ENCODE measurements at places on chromosomes 4 and X. TPM values are rescaled to one million over a fixed set of nuclear protein-coding genes. Genes with fewer than 3 reads are reported as not detected.

The MAGEC2 gene
- not detected for total RNA-seq

DNA sequence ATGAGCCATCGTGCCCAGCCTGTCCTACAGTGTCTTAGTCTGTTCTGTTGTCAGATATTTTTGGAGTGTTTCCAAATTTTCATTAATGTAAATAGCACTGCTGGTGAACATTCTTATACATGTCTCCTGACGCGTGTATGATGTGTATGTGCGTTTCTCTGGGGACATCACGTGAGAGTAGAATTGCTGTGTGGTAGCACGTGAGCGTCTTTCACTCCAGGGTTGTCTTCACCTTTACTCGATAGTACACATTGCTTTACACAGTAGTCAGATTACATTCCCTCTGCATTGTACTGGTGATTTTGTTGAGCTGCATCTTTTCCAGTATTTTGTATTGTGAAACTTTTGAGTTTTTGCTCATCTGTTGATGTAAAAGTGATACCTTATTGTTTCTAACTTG is 60.0 kb downstream of the ARHGAP10 start:
- no peak overlapping the region for H3K4me3 ChIP-seq
- DNase-seq: no peak
- H3K36me3 ChIP-seq: no peaks in the 10 kb centered on the region

The SMIM9 gene
- not detected for total RNA-seq

DNA sequence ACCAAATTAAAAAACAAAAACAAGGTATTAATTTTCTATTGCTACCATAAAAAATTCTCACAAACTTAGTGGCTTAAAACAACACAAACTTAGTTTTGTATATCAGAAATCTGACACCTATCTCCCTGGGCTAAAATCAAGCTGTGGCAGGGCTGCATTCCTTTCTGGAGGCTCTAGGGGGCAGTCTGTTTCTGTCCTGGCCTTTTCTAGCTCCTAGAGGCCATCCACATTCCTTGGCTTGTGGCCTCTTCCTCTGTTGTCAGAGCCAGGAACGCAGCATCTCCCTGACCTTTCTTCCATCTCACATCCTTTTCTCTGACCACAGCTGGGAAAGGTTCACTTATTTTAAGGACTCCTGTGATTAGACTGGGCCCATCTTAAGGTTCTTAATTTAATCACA is 38.9 kb upstream of the TLR2 start:
- H3K27me3 ChIP-seq: no peaks in the 10 kb centered on the region
- no peaks in the 10 kb centered on the region for H3K4me1 ChIP-seq
- no peak overlapping the region for H3K27ac ChIP-seq

The TSPYL2 gene
- total RNA-seq: 90.9 TPM

The IL2RG gene
- total RNA-seq: 1.1 TPM

- H3K36me3 ChIP-seq: no peaks in the 10 kb centered on the region
- no peaks in the 10 kb centered on the region for H3K4me1 ChIP-seq
- DNase-seq: no peak
- no peak overlapping the region for H3K27ac ChIP-seq
Observed at GRCh38 chrX:12657881-12658280, 133.3 kb upstream of the PRPS2 start.

The NAP1L3 gene
- total RNA-seq: 3.1 TPM

DNA sequence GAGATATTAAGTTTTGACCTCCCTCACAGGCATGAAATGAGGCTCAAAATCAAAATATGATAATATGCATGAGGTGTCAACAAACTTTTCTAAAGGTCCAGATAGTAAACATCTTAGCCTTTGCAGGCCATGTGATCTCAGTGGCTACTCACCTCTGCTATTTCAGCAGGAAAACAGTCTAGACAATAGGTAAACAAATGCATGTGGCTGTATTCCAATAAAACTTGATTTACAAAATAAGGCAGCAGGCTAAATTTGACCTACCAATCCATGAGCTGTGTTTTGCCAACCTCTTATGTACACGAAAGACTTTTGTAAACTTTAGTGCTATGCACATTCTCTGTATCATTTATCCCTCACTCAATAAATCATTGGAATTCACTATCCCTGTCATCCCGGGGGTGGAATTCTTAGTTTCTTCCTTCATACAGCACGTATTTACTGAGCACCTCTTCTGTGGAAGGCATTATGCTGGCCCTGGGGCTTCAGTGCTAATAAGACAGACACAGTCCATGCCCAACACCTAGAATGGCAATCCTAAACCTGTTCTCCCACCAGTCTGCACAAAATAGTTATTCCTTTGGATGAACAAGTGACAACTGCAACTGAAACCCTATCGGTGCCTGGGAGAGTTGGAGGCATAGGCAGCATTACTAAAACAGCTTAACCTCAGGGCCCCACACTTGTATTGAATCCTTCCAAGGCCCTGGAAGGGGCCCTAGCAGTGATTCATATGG is 19.9 kb downstream of the MAGEB17 start:
- peaks cover 5% of the 10 kb centered on the region for H3K4me1 ChIP-seq
- H3K36me3 ChIP-seq: no peaks in the 10 kb centered on the region
- no peak overlapping the region for H3K27ac ChIP-seq
- DNase-seq: no peak
- no peaks in the 10 kb centered on the region for H3K27me3 ChIP-seq
- no peak overlapping the region for H3K4me3 ChIP-seq

The BMP2K gene
- 46.9 TPM for total RNA-seq

DNA sequence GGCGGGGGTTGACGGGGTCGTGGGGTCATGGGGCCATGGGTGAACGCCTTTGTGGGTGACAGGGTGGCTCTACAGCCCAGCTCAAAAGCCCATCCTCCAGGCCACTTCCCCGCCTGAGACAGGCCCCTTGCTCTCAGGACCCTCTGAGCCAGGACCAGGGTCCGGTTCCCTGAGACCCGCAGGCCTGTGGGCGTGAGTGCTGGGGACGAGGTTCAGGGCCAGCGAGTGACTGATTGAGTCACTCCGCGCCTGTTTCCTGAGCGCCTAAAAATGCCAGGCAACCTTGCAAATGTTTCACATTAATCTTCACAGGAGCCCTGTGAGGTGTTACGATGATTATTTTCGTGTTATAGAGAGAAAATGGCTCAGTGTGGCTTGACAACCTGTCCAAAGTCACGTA is 97.8 kb downstream of the ZNF674 start:
- H3K27ac ChIP-seq: peak overlapping the region; percentile 83
- H3K36me3 ChIP-seq: peaks cover 18% of the 10 kb centered on the region
- no peaks in the 10 kb centered on the region for H3K27me3 ChIP-seq
- peak overlapping the region; percentile 69 for H3K4me3 ChIP-seq

DNA sequence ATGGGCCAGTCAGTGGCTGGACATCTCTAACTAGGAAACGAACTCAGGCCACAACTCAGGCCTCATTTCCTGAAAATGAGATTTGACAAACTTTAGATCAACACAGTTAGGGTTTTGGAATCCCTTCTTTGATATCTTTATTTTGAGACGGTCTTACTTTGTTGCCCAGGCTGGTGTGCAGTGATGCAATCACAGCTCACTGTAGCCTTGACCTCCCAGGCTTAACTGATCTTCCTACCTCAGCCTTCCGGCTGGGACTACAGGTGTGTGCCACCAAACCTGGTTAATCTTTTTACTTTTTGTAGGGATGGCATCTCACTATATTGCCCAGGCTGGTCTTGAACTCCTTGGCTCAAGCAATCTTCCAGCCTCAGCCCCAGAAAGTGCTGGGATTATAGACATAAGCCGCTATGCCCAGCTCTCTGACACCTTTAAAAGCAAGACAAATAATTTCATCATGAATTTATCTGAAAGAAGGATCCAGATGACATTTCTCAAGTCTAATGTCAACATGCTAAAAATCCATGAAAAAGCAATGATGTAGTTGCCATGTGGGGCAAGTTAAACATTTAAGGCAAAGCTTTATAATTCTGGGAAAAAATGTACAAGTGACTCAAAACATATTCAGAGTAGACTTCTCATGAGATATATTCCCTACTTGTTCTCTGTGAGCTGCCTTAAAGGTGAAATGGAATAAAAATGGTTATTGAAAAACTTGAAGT is 89.1 kb upstream of the CBR4 start:
- peaks cover 23% of the 10 kb centered on the region for H3K4me1 ChIP-seq
- peak overlapping the region; percentile 32 for H3K27ac ChIP-seq
- no peaks in the 10 kb centered on the region for H3K36me3 ChIP-seq
- no peak overlapping the region for H3K4me3 ChIP-seq

- no peaks in the 10 kb centered on the region for H3K27me3 ChIP-seq
- H3K27ac ChIP-seq: peak overlapping the region; percentile 34
- no peak overlapping the region for H3K4me3 ChIP-seq
Observed at GRCh38 chr4:128844931-128845330, 35.4 kb downstream of the JADE1 start.

- no peak overlapping the region for H3K27ac ChIP-seq
- no peaks in the 10 kb centered on the region for H3K36me3 ChIP-seq
- H3K4me1 ChIP-seq: no peaks in the 10 kb centered on the region
- no peak for DNase-seq
Observed at GRCh38 chr4:20109391-20109790, 142.3 kb upstream of the SLIT2 start.

GRCh38 chrX:49147282-49147681 is 15.3 kb upstream of the MAGIX start:
- no peaks in the 10 kb centered on the region for H3K4me1 ChIP-seq
- H3K4me3 ChIP-seq: no peak overlapping the region
- H3K27me3 ChIP-seq: no peaks in the 10 kb centered on the region
- H3K36me3 ChIP-seq: no peaks in the 10 kb centered on the region
- no peak overlapping the region for H3K27ac ChIP-seq
- DNase-seq: no peak

DNA sequence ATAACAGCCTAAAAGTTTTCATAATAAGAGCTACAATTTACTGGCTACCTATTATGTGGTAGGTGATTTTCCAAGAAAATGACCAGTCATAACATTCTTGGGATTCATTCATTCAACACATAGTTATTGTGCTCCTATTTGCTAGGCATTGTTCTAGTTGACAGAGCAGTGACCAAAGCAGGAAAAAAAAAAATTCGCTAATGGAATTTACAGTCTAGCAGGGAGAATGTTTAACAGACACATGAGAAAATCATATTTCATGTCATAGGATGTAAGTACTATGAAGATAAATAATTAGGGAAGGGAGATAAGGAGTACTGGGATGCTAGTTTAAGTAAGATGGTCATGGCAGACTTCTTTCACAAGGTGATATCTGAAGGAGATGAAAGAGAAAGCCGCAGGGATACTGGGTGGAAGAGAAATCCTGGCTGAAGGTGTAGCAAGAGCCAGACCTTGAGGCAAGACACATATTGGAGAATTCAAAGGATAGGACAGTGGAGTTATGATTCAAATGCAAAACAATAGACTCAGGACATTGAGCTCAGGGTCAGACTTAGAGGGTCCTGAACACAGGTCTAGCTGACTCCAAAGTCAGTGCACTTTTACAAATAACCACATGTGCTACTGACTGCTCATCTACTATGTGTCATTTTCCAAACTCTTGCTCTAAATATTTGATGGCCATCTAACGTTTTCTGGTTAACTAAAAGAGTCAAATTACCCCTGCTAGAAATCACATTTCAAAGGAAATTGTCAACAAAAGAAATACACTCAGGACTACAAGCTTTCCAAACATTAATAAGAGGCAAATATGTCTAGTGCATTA is 20.4 kb downstream of the SPCS3 start:
- no peak for DNase-seq
- H3K36me3 ChIP-seq: no peaks in the 10 kb centered on the region
- H3K4me1 ChIP-seq: peaks cover 17% of the 10 kb centered on the region
- no peak overlapping the region for H3K4me3 ChIP-seq
- no peak overlapping the region for H3K27ac ChIP-seq

GRCh38 chr4:37594099-37594498 is 92.1 kb downstream of the RELL1 start:
- no peaks in the 10 kb centered on the region for H3K36me3 ChIP-seq
- no peak overlapping the region for H3K4me3 ChIP-seq
- no peaks in the 10 kb centered on the region for H3K27me3 ChIP-seq
- no peaks in the 10 kb centered on the region for H3K4me1 ChIP-seq
- DNase-seq: no peak

DNA sequence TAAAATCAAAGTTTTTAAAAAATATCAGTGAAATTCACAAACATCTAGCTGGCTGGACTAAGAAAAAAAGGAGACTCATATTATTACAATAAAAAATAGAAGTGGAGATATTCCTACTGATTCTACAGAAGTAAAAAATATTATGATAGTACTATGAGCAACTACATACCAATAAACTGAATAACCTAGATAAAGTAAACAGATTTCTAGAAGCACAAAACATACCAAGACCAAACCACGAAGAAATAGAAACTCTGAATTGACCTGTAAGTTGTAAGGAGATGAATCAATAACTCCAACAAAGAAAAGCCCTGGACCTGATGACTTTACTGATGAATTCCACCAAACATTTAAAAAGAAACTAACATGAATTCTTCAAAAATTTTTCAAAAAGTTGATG is 867.3 kb downstream of the PCDH18 start:
- no peak overlapping the region for H3K27ac ChIP-seq
- no peak overlapping the region for H3K4me3 ChIP-seq
- DNase-seq: no peak
- no peaks in the 10 kb centered on the region for H3K27me3 ChIP-seq
- no peaks in the 10 kb centered on the region for H3K4me1 ChIP-seq
- H3K36me3 ChIP-seq: no peaks in the 10 kb centered on the region

The MEPE gene
- not detected for total RNA-seq

DNA sequence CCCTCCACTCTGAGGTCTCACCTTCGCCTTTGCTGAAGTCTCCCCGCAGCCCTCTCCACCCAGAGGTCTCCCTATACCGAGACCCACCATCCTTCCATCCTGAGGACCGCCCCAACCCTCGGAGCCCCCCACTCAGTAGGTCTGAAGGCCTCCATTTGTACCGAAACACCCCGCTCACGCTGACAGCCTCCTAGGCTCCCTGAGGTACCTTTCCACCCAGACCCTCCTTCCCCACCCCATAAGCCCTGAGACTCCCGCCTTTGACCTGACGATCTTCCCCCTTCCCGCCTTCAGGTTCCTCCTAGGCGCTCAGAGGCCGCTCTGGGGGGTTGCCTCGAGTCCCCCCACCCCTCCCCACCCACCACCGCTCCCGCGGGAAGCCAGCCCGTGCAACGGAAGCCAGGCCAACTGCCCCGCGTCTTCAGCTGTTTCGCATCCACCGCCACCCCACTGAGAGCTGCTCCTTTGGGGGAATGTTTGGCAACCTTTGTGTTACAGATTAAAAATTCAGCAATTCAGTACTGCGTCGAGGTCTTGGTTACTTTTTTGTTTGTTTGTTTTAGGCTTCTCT is 5.0 kb downstream of the SOD3 start:
- H3K4me3 ChIP-seq: peak overlapping the region; percentile 52
- DNase-seq: peak; percentile 87
- peaks cover 81% of the 10 kb centered on the region for H3K4me1 ChIP-seq
- peak overlapping the region; percentile 77 for H3K27ac ChIP-seq
- no peaks in the 10 kb centered on the region for H3K36me3 ChIP-seq

Data from esophagus muscularis mucosa (tissue), 4 donors.